Body of pancreas (tissue), 4 donors: ENCODE measurements at places on chromosomes 12 and 14.

- DNase-seq: no peak
These were observed 384.3 kb downstream of the RAD51B start for GRCh38 chr14:68203871-68204270.

GRCh38 chr12:130183585-130184370 is 21.5 kb downstream of the FZD10 start:
- DNase-seq: no peak

DNA sequence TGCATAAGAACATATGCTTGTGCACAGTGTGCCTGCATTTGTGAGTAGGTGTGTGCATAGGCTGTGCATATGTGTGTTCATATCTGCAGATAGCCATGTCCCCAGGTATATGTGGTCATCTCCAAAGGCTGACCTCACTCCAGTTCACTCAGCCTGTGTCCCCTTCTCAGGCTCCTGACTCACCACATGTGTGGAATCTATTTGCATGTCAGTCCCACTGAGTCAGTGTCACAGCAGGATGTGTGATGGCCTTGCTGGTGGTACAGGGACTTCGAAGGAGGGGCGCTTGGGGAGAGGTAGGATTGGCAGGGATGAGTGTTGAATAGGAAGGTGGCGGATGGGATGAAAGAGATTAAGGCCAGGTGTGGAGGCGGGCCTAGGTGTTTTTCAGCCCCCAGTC is 35.5 kb downstream of the KRT80 start:
- no peak for DNase-seq

- no peak for DNase-seq
These were observed 11.9 kb downstream of the RHOF start for GRCh38 chr12:121781484-121781997.

DNA sequence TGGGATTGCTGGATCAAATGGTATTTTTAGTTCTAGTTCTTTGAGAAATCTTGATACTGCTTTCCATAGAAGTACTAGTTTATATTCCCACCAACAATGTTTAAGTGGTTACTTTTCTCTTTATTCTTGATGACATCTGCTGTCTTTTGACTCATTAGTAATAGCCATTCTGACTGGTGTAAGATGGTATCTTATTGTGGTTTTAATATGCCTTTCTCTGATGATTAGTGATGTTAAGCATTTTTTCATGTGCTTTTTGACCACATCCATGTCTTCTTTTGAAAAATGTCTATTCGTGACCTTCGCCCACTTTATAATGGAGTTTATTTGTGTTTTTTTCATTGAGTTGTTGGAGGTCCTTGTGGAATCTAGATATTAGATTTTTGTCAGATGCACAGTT is 865.7 kb downstream of the SLC6A15 start:
- DNase-seq: no peak

DNA sequence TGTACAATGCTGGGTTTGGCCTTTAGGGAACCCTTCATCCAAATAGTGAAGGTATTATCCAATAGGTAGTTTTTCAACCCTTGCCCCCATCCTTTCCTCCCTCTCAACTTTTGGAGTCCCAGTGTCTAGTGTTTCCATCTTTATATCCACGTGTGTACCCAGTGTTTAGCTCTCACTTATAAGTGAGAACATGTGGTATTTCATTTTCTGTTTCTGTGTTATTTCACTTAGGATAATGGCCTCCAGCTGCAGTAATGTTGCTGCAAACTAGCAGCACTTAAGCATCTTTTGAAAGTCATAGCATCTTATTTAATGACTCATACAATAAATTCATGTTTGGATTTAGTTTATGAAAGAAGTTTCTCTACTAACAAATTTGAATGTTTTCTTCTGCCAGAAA is 442.5 kb downstream of the NELL2 start:
- no peak for DNase-seq

- no peak for DNase-seq
These were observed 409.6 kb downstream of the MED13L start for GRCh38 chr12:115867854-115868253.

- DNase-seq: no peak
These were observed 200.9 kb downstream of the RPAP3 start for GRCh38 chr12:47504775-47505446.

DNA sequence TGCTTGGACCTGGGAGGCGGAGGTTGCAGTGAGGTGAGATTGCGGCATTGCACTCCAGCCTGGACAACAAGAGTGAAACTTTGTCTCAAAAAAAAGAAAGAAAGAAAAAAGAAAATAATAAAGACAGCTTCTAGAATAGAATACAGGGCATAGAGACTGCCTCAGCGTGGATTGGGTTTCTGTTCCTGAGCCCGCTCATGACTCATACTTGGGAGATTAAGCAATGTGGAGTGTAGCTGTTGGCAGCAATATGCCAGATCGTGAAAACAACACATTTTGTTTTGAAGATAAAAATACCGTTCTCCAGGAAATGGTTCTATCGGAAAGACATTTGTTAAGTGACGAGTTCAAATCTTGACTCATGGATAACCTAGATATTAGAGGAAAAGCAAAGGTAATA is 67.2 kb downstream of the GLT1D1 start:
- DNase-seq: no peak

DNA sequence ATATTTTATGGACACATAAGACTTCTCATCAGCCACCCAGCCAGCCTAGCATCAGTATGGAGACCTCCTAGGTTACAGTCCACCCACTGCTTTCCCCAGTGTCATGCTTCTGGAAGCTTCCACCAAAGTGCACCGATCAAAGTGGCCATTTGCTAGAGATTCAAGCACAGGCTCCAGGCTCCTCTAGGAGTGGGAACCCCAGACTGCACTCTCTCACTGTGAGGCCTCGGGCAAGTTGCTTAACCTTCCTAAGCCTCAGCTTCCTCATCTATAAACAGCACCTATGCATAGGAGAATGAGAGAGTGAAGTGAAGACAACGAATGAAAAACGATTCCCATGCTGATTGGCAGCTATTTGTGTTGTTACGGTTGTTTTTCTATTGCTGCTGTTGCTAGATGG is 94.4 kb downstream of the DICER1 start:
- no peak for DNase-seq

DNA sequence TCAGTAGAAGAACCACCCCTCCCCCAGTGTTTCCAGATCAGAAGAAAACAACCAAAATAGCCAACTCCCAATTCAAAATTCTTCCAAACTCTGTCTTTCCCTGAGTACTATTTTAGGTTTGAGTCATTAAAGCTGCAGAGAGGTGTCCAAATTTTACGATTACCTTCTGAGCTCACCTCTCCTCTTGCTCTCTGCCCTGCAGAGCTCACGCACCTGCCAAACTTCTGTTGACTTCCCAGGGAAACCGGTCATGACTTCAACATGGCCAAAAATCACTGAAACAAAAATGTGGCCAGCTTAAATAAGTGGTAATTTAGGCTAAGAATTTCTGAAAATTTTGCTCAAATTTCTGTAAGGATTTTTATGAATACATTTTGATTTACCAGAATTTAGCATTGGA is 70.9 kb upstream of the OTX2 start:
- DNase-seq: peak; percentile 12

GRCh38 chr14:95360828-95361227 is 41.1 kb upstream of the CLMN start:
- no peak for DNase-seq

DNA sequence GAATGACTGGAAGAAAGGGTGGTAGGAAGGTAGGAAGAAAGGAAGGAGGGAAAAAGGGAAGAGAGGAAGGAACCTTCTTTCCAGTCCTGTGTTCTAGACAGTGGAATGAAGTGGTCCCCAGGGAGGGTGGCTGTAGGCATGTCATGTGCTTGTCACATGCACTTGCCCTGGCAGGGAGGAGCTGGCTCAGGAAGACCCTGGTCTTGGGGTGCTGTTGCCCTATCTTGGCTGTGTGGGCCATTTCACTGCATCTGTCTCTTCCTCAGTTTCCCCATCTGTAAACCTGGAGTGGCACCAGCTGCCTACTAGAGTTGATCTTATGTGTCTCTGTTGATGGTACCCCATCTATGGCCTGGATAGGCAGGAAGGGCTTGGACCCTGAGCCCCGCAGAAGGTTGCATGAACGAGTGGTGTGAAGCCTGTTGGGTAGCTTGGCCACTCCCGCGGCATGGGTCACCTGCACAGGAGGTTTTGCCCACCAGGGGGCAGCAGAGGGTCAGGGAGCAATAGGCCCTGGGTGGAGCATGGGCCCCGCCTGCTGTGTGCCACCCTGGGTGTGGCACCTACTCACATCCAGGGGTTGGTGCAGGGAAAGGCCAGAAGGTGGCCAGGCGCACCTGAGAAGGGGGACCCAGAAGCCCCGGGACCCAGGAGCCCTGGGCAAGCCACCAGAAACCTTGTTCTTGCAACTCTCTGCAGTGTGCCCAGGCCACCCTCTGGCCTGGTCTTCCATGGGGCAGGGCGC is 25.1 kb downstream of the MEG3 start:
- DNase-seq: peak; percentile 81

GRCh38 chr12:22562036-22563028 is 18.0 kb upstream of the C2CD5 start:
- no peak for DNase-seq

DNA sequence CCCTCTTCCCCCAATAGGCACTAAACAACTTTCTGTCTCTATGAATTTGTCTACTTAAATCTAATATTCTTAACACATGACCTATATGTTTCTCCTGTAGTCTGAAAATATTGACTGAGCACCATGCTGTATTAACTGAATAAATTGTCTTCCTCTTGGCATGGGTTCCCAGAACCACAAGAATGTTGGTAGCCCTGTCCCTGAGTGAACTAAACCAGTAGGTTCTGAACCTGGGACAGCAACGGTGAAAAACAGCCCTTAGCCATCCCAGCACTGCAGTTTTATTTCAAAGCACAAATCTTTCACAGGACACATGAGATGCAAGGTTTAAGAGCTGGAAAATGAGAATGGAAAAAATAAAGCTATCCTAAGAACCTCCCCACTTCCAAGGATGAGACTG is 20.4 kb upstream of the HSP90B1 start:
- DNase-seq: no peak

DNA sequence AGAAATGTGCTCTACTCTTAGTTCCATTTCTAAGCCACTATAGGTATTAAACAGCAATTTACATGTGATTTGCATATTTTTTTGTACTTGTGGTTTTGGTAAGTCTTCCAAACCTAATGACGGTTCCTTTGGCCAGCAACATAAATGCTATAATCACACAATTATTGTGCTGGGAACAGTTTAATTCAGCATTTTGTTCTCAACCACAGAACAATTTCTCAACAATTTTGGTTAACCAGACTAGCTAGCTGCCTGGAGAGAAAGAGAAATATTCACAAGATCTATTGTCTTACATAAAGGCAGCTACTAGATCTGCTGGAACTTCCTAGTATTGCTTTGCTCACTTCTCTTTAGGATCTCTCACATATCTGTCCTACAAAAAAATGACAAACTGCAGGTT is 265.3 kb downstream of the SOX5 start:
- DNase-seq: no peak

- DNase-seq: peak; percentile 26
These were observed 1.1 kb downstream of the TAOK3 start for GRCh38 chr12:118371321-118372282.

- DNase-seq: no peak
These were observed 54.9 kb downstream of the CPNE8 start for GRCh38 chr12:38850461-38850860.

- no peak for DNase-seq
These were observed 18.7 kb upstream of the POP5 start for GRCh38 chr12:120599672-120600552.

GRCh38 chr14:98742001-98742400 is 530.0 kb downstream of the BCL11B start:
- DNase-seq: no peak

GRCh38 chr14:91420686-91421085 is 3.1 kb upstream of the CCDC88C start:
- no peak for DNase-seq

GRCh38 chr12:67981287-67982162 is 7.7 kb upstream of the IFNG-AS1 start:
- DNase-seq: no peak

DNA sequence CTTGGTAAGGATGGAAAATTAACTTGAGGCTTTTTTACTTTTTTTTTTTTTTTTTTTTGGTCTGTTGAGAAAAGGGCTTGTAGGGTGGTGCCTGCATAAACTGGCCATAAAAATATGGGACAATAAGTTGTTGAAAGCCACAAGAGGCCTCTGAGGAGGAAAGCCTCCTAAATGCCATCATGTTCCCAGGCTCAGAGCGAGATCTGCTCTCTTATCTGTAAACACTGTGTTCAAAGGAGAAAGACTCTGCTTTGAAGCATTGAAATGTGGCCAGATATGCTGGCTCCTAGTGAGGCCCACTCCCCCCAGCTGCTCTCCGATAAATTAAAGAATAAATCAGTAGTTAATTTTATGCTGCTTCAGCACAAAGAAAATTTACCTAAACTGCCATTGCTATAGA is 504.9 kb downstream of the DIO2 start:
- no peak for DNase-seq

- no peak for DNase-seq
These were observed 1083.8 kb downstream of the FLRT2 start for GRCh38 chr14:86613786-86614185.

GRCh38 chr12:115023279-115024265 is 339.6 kb upstream of the TBX3 start:
- no peak for DNase-seq

GRCh38 chr14:34710744-34711143 is 3.6 kb downstream of the CFL2 start:
- no peak for DNase-seq

DNA sequence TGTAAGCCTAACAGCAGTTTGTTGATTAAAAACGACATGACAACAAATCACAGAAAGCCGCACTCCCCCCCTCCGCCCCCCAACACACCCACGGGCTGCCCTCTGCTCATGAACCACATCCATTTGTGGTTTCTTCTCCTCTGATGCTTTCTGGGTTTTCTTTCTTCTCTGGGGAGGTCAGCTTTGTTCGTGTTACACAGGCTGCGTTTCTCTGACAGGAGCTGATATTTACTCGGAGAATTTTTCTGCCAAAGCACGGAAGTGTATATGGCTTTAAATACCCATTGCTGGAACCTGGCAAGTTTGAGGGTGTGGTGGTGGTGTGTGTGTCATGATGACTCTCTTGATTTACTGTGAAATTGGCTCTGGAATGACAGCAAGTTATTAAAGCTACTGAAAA is 883.7 kb upstream of the TMEM132C start:
- no peak for DNase-seq

GRCh38 chr12:51246254-51246853 is 7.7 kb downstream of the DAZAP2 start:
- DNase-seq: peak; percentile 58

DNA sequence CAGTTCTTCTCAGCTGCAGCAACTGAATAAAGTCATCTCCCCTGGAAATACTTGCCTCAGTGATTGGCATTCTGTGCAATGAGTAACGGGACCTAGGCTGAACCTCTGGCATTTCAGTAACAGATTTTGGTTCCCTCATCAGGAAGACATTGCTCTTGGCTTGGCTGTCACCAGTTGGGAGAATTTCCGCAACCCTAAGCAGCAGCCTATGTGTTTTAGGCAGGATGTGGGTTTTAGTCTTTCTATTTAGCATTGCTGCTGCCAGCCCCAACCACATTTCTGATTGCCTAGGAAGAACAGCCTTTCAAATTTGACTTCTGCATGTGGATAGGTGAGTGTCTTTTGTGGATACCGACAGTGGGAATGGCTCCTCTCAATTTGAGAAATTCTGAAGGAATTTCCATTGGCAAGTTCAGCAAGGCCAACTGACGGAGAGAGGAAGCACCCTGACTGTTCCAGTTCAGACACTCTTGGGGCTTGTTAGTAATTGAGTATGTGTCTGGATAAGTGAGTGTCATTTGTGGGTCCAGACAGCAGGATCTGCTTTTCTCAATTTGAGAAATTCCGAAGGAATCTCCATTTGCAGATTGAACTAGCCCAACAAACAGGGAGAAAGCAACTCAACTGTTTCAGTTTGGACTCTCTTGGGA is 19.0 kb upstream of the CLEC2A start:
- DNase-seq: no peak

- DNase-seq: no peak
These were observed 26.6 kb downstream of the DDX24 start for GRCh38 chr14:94054401-94054800.
